Fibroblast of the aortic adventitia (primary cell): ENCODE measurements at places on chromosomes 2 and 18. TPM values are rescaled to one million over a fixed set of nuclear protein-coding genes. Genes with fewer than 3 reads are reported as not detected.

The UCN gene
- total RNA-seq, result 0.27 and 1.1 TPM in 2 replicates

The TNFAIP6 gene
- 47.3 and 51.9 TPM in 2 replicates for total RNA-seq

The HOXD3 gene
- total RNA-seq, result 0.09 TPM in 1 of 2 replicates, not detected in the other

The DOK6 gene
- total RNA-seq, result 2.1 and 3.2 TPM in 2 replicates

The MERTK gene
- 0.65 and 2.4 TPM in 2 replicates for total RNA-seq

The CYTIP gene
- total RNA-seq, result 0.82 and 1.4 TPM in 2 replicates

The HOXD11 gene
- total RNA-seq, result not detected in 2 replicates

The COLEC12 gene
- total RNA-seq, result 63.9 and 109 TPM in 2 replicates
